Activated CD4-positive, CD25-positive, alpha-beta regulatory T cell (primary cell): ENCODE measurements at places on chromosomes 5 and 9.

- no peak for DNase-seq
Measured at GRCh38 chr5:115733607-115734006, 82.9 kb downstream of the CDO1 start.

DNA sequence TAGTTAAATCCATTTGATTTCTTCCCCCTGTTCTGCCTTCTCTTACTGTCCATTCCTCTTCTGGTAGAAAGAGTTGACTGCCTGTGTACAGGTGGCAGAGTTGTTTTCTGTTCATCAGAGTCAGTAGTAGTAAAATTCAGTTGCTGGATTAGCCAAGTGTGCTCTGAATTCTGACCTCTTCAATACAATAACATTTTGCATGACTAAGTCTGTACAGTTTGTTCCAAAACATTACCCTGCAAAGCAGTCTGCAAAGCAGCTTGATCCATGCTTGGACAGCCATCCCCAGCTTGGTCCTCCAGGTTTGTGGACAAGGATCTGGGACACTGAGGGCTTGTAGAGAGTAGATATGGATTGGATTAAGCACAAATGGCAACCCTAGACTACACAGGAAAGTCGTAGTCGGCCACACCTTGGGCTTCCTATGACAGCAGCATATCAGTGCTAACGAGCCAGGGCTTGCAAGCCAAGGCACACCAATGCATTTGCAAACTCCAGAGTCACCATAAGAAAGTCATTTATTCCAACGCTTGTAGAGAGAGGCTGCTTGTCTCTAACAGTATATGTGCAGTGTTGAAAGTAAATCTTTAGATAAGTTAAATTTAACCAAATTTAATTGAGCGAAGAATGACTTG is 25.2 kb downstream of the IL12B start:
- no peak for DNase-seq

DNA sequence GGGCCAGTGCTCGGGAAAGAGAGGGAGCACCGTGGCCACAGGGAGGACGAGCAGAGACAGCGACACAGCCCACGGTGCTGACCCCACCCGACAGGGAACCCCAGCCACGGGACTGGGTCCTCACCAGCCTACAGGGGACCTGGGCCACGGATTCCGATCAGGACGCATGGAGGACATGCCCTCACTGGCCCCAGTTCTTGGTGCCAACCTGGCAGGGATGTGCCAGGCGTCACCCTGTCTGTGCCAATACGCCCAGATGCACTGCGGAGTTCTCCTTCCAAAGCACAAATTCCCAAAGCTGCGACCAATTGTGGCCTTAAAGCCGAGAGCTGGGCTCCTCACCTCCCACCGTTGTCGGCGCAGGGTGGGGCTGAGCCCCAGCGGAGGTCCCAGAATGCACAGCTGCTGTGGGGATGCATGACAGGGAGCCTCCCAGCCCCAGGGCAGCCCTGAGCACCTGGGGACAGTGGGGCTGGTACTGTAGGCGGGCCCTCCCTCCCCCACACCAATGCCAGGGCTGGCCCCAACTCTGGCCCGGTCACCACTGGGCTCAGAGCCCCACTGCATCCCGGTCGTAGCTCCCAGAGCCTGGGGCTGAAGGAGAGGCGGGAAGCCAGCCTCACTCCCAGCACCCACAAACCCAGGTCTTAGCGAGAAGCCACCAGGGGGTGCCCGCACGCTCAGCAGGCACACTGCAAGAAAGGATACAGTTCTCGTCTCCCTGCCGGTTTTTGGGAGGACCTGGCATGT is 44.2 kb downstream of the NKD2 start:
- DNase-seq = no peak

DNA sequence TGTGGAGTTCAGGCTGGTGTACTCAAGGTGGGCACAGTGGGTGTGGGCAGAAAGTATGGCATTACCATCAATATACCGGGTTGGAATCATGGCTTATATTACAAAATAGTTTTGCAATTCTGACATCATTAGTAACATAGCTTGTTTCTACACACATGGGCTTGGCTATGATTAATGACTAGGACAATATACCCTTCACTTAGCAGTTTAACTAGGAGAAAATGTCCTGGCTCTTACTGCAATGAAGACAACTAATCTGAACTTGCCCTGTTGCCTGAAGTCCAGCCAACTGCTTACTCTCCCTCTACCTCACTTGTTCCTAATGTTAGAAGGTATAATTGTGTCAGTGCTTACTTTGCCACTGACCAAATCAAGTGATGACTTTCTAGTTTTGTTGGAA is 612.5 kb downstream of the EFNA5 start:
- no peak for DNase-seq

DNA sequence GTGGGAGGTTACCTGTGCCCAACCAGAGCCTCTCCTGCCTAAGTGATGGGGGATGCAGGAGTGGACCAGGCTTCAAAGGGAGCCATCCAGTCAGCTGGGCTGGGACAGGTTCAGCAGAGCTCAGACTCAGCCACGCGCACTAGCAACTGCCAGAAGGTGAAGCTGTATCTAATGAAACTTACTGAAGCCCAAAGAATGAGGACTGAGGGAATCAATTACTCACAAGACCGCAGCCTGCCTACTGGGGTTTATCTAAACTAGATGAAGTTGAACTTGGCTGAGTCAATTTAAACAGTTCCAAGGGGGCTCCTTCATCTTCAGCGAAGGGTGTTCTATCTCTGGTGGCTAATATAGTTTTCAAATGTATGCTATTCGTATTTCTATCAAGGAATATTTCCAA is 11.4 kb downstream of the HAND1 start:
- no peak for DNase-seq

- no peak for DNase-seq
Measured at GRCh38 chr5:127192150-127192549, 98.4 kb upstream of the MEGF10 start.

- DNase-seq = no peak
Measured at GRCh38 chr5:10537624-10538023, 26.2 kb upstream of the ANKRD33B start.

DNA sequence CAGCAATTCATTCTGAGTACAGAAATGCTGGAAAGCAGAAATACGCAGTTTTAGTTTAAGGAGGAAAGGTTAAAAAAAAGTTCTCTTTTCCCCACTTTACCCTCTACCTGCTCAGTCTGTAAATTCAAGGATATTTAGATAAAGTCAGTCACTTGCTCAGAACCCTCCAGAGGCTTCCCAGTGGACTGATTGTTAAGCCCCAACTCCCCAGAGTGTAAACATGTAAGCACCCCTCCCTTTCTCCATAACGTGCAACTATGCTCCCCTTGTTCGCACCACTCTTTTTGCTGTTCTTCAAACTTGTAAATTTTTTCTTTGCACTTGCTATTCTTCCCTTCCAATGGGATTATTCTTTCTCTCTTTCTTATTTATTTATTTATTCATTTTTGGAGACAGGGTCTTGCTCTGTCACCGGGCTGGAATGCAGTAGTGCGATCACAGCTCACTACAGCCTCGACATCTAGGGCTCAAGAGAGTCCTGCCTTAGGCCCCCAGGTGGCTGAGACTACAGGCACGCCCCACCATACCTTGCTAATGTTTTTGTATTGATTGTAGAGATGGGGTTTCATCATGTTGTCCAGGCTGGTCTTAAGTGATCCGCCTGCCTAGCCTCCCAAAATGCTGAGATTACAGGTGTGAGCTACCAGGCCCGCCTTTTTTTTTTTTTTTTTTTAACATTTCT is 32.5 kb upstream of the ERBIN start:
- no peak for DNase-seq

DNA sequence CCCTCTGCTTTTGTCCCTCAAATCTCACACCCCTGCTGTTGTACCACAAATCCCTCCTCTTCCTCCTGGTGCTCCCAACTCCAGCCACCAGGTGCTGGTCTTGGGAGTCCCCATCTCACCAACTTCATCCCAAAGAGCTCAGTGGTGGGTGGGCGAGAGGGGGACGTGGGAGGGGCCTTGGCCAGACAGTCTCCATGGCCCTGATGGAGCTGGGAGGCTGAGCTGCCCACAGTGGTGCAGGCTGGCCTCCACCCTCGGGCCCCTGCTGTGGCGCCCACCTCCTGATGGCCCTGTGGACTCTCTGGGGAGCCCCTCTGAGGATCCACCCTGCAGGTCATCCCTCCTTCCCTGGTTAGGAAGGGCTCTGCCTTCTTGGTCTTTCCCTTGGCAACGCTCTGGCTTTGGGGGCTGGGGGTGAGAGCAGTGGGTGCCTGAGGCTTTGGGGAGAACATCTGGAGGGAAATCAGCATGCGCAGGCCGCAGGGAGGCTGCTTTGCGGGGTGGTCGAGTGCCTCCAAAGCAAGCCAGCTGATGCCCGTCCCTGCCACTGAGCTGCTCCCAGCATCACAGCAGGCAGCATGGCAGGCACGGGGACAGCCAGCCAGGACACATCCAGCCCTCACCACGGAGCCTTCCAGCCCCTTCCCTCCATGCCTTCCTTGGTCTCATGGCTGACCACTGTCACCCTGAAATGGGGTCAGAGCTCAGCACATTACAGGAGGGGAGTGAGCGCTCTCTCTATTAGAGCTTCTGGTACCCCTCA is 7.6 kb upstream of the FAM163B start:
- no peak for DNase-seq

- DNase-seq = no peak
Measured at GRCh38 chr9:37212435-37212834, 92.1 kb downstream of the ZCCHC7 start.

GRCh38 chr5:66993882-66994281 is 202.7 kb downstream of the CD180 start:
- DNase-seq = no peak

- no peak for DNase-seq
Measured at GRCh38 chr9:4117835-4118610, 181.8 kb downstream of the GLIS3 start.

DNA sequence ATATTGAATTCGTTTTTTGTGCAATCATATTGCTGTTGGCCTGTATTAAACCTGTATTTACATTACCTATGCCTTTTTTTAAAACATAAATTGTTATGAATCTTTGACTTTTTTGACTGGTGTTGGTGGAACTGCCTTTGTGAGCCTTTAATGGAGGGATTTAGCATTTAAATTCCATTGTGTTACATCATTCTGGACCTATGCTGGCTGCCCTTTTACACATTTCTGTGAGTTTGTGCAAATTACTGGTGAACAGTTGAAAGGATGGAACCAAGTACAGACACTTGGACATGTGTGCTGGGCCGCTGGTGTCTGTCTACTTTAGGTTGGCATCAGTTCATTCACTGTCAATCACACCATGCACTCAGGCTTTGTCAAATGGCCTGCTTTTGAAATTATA is 3.4 kb downstream of the SNX18 start:
- DNase-seq = no peak

GRCh38 chr9:116133163-116133562 is 20.4 kb upstream of the PAPPA start:
- no peak for DNase-seq

GRCh38 chr9:126773004-126773607 is 31.7 kb upstream of the ZBTB43 start:
- DNase-seq = no peak

DNA sequence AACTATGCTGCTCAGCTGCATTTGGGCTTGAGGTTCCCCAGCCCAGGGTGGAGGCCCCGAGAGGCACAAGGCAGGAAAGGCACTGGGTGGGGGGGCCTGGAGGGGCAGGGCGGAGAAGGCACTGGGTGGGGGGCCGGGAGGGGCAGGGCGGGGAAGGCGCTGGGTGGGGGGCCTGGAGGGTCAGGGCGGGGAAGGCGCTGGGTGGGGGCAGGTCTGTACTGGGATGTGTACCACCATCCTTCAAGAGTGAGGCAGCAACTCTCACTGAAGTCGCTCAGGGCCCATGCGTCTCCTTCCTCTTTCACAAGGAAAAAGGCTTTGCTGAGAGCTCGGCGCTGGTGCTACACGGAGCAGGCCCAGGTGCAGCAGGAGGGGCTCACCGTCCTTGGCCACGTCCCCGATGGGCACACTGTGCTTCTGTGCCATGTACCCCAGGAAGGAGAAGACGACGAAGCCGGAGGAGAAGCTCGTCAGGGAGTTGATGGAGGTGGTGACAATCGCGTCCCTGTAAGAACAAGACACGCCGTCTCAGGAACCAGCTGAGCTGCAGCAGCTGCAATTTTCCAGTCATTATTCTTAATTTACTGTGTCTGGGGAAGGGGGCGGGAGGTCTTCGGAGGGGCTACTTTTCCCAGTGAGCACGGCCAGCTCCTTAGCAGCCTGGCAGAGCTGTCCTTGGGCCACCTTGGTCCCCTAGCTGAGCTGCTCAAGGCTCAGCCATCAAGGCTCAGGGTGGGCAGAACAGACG is 30.8 kb downstream of the SLC6A3 start:
- DNase-seq = no peak

- DNase-seq = no peak
Measured at GRCh38 chr5:59335544-59335943, 558.0 kb downstream of the PDE4D start.

- no peak for DNase-seq
Measured at GRCh38 chr5:168753691-168754254, 174.6 kb upstream of the PANK3 start.

GRCh38 chr9:92636627-92637026 is 33.3 kb downstream of the IPPK start:
- no peak for DNase-seq

- DNase-seq = no peak
Measured at GRCh38 chr9:121981118-121981883, 111.8 kb downstream of the TTLL11 start.

GRCh38 chr9:18707061-18707461 is 233.1 kb downstream of the ADAMTSL1 start:
- no peak for DNase-seq

- DNase-seq = no peak
Measured at GRCh38 chr5:124655921-124656511, 90.4 kb downstream of the ZNF608 start.

- DNase-seq = no peak
Measured at GRCh38 chr5:112346411-112347044, 72.5 kb downstream of the EPB41L4A start.

GRCh38 chr9:116274293-116274692 is 120.7 kb downstream of the PAPPA start:
- no peak for DNase-seq

DNA sequence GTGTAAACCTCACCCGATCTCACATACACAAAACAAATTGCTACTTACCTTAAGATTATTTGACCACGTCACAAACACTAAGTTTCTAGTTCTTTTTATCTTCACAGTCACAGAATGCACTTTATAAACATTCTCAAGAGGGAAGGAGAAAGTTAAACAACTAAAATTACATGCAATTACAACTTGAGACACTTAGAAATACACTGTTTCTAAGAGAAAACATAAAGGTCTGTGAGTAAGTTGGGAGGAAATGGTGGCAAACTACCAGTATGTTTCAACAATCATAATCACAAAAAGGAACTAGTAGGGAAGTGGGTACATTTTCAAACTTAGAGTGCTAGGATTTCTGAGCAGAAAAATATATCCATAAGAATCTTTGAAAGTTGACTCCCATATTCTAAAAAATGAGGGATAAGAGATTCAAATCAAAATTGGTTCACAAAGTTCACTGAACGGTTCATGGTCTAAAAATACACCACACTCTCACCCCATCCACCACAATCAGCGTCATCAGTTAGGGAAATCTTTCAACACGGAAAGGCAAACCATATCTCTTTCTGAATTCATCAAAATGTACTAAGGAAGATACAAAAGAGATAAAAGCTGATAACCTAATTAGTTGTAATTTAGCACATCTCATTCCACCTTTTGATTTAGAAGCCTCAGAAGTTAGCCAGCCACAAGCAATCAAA is 182.6 kb downstream of the BNC2 start:
- no peak for DNase-seq
